ENCODE measurements at places on chromosomes 1 and 21.

GRCh38 chr1:201051399-201051798 lies 27.9 kb upstream of the KIF21B start:
- DNase-seq: no peak

- DNase-seq: peak; percentile 29
Observed at GRCh38 chr1:36342426-36343185, 19.2 kb upstream of the EVA1B start.

- peak; percentile 17 for DNase-seq
Observed at GRCh38 chr1:62962901-62963776, 179.2 kb downstream of the ATG4C start.

DNA sequence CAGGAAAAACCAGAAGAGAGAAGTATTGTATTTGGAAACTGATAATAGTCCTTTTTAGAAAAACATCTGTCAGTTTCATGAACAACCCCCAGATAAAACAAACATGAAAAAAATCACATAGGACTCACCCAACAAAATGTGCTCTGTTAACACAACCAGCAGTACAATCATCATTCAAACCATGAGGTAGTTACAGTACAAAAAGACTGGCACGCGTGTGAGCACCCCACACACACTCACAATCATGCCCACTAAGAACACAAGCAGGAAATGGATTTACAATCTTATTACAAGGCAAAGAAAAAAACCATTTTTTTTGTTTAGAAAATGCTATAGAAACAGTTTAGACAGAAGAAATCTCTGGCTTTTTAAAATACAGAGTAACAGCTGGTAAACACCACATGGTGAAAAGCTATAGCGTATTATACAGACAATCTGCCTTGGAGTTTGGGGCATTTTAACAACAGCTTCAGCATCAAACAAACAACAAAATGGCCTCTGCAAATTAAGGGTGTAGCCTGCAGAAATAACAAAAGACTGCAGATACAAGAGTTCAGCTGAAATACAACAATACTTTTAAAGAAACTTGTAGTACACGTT lies 180.0 kb downstream of the CDC7 start:
- no peak for DNase-seq

- DNase-seq: no peak
Observed at GRCh38 chr1:2288816-2289536, 60.9 kb downstream of the SKI start.

DNA sequence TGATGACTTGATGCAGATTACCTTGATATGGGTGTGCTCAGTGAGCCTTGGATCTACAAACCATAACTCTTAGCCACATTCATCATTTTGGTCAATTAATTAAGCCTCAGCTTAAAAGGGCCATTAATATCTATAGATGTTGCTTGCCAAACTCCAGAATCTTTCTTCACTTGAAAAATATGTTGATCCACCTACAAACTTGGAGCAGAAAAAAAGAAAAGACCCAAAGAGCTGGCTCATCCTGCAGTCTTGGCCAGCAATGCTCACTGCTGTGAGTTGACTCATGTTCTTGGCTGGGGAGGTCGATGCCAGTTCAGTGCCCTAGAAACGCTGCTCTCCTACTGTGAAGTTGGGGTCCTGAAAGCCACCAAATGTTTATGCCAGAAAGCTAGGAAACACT lies 75.4 kb downstream of the DPT start:
- DNase-seq: no peak

DNA sequence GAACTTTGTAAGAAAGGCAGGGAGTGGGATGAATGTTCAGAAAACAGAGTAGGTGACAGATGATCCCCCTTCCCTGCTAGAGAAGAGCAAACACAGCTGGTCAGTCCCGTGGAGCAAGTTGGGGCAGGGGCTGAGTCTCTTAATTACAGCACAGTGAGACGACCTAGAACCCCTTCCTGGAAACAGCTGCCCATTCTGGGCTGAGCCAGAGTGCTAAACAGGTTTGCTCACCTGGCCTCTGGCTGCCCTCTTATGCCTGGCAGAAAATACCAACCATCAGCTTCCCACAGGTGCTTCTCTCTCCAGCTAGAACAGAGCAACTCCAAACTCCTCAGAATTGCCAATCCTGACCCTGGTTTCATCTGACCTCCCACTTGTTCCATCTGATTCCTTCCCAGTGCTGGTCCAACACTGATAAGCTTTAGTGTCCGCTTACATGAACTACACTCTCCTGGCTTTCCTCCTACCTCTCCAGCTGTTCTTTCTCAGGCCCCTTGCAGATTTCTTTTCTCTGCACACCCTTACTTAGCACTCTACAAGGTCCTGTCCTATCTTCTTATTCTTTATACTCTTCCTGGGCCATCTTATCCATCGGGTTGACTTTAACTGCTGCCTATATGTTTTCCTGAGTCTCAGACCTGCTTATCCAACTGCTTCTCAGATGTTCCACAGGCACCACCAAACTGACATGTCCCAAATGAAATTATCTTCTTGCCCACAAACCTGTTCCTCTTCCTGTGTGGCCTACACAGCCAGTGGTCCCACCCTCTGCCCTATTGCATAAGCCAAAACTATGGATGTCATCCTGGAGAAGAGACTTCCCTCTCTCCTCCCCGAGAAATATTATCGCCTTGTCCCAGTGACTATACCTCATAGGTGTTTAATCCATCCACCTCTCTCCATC lies 22.6 kb upstream of the COL9A2 start:
- DNase-seq: no peak

DNA sequence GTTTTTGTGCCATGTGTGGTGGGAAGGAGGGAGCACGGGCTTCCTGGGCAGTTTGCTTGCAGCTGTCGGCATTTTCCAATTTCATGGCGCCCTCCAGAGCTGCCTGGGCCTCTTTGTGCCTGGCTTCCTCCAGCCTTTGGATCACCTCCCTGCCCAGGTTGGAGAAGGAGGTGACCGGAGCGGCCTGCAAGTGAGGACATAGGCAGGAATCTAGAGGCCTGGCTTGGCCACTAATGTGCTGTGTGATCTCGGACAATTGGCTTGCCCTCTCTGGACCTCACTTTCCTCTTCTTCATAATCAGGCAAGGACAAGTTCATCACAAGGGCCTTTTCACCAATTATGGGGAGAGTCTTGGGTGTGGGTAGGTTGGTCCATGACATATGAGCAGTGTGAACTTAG lies 245.1 kb downstream of the MATN1 start:
- DNase-seq: no peak

- no peak for DNase-seq
Observed at GRCh38 chr1:50591598-50591997, 168.4 kb upstream of the DMRTA2 start.

DNA sequence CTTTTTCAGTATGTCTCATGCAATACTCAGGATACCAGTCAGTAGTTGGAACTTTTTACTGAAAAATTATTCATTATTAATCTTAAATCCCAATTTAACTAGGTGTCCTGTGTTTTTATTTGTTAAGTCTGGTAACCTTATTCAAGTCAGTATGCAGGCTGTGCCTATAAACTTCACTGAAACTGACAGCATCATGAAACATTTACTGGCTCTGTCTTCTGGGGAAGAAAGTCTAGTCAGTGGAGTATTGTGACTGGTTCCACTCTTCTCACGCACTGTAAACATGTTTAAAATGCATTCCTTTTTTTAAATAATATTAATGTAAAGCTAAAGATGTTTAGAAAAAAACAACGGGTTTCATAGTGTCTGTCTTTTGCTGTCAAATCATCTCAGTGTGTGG lies 739.7 kb downstream of the LTN1 start:
- DNase-seq: no peak

GRCh38 chr1:51378871-51379270 lies 48.5 kb upstream of the TTC39A start:
- no peak for DNase-seq

- DNase-seq: no peak
Observed at GRCh38 chr1:203777596-203777995, 12.6 kb downstream of the LAX1 start.

DNA sequence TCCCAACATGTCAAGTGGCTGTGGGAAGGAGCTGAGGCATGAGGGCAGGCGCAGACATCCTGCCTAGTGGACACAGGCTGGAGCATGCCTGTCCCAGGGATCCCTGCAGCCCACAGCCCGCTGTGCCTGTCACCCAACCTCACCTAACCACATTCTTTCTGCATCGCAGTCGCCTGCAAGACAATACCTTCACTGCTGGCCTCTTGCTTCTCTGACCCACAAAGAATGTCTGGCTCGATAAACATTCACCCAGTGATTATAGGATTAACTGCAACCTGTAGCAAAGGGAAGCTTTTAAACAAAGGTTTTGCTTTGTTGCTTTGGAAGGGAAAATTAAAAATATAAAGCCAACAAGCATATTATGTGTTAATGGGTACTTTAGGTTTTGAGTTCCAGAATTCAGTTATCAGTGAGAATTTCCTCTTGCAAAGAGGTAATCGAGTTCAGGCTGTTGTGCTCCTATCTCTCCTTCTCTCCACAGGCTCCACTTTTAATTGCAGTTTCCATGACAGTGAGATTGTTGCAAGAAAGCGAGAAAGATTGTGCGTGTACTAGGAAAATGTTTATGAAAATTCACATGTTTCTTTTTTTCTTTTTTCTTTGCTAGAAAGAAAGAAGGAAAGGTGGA lies 40.0 kb upstream of the ZNF648 start:
- DNase-seq: no peak

GRCh38 chr1:245216366-245217115 lies 61.8 kb downstream of the KIF26B start:
- DNase-seq: no peak

GRCh38 chr1:91725618-91725988 lies 160.3 kb downstream of the TGFBR3 start:
- no peak for DNase-seq

DNA sequence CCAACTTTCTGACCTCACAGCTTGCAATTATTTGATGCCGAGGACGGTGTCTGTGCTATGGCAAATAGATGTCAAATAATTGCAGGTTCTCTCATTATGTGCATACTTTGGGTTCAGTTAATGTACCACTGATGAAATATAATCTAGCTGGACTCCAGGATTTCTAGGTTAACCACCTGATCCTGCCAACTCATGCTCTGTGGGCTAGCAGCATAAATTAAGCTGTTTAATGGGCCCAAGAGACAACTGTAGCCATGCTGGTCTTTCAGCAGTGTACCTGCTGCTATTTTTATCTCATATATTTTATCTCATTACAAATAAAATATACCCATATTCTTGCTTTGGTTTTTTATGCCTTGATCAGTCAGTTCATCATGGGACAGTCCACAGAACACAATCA lies 43.3 kb upstream of the HP1BP3 start:
- DNase-seq: no peak

DNA sequence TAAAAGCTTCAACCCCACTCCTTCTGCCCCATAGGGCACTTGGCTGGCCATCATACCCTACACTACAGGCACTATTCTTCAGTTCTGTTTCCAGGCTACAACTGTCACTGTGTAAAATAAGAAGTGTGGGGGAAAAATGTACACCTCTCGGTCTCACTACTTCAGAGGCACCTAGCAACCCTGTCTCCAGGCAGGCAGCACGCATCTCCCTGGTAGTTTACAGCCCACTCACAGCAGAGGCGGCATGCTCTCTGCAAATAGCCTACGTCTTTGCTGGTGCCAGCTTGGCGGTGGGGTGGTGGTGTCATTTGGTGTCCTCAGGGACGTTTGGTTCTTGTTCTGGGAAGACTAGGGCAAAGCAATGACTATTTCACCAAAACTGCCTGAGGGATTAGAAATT lies 48.2 kb upstream of the BTG3 start:
- no peak for DNase-seq

- no peak for DNase-seq
Observed at GRCh38 chr1:33335020-33335419, 14.1 kb upstream of the A3GALT2 start.

DNA sequence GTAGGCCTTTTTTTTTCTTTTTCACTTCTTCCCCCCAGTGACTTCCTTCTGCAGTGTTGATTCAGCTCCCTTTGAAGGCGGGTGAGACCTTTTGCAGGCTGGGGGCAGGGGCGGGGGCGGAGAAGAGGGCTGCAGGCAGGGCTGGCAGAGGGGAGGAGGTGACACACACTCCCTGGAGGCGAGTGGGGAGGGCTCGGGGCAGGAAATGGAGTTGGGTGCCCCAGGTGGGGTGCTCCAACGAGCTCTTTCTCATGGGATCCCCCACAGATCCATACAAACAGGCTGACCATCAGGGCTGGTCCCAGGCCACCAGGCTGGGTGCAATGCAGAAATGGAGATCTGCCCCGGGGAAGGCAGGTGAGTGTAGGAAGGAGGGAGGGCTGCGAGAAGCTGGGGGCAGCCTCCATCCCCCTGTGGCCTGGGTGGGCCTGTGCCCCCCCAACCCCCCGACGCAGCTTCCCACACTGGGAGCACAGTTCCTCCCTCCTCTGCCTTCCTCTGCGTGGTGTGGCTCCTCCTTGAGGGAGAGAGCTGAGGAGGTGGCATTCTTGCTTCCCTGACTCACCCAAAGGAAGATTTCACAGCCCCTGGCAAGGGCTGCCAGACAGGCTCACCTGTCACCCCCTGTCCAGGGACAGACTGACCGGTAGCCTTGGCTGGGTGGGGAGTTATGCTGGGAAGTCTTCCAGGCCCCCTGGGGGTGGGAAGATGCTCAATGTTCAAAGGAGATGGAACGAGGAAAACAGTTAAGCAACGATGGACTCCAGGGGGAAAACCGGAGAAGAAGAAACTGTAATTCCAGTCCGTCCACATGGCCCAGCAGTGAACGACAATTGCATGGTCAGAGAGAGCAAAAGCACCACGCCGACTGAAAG lies 7.1 kb upstream of the ITGB2 start:
- DNase-seq: no peak

- DNase-seq: no peak
Observed at GRCh38 chr21:31368361-31368760, 24.3 kb upstream of the TIAM1 start.

DNA sequence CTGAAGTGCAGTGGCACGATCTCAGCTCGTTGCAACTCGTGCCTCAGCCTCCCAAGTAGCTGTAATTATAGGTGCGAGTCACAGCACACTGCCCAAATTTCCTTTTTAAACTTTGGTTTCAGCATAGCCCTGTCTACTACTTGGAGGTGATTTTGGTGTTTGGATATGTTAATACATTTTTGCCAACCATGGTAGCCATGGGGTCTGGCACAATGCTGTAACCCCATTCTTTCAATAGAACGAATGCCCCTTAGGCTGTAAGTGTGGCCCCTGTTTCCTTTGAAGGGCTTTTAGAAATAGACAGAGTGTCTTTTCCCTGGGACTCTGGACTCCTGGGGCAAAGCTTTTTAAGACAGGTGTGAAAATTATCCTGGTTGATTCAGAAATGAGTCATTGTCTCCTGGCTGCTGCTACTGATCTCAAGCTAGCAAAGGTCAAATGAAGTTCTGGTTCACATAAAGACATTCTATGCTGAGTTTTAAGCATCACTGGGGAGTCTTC lies 141.1 kb upstream of the RUNX1 start:
- DNase-seq: no peak

- DNase-seq: no peak
Observed at GRCh38 chr1:37108596-37109188, 74.4 kb upstream of the GRIK3 start.

- DNase-seq: no peak
Observed at GRCh38 chr1:1425426-1425752, 4.3 kb upstream of the ANKRD65 start.

DNA sequence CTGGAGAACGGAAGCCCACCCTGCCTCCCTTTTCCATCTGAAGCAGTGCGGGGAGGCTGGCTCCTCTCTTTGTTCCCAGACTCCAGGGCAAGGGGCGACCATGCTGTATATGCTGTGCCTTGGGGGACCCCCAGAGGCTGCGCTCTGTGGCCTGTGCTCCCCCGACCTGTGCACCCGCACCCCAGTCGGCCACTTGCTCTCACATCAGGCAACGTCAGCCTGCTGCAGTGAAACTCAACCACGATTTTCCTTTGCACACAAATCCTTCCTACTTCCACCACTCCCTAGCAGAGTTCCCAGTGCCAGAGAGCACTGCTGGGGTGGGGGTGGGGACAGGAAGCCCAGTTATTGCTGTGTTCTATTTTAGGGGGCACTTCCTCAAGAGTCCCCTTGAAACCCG lies 52.5 kb downstream of the SIM2 start:
- no peak for DNase-seq

- DNase-seq: no peak
Observed at GRCh38 chr1:24558455-24558854, 2.6 kb downstream of the NCMAP start.

Data from DMS153 (cell line).